Mucosa of gallbladder (tissue), 1 donor: ENCODE measurements at places on chromosomes 7 and 10.
A peak's percentile ranks its signal among the peaks of the same experiment; 100 is the strongest.

GRCh38 chr7:44071726-44072363, 6.5 kb upstream of the PGAM2 start:
- no peak for DNase-seq

GRCh38 chr10:77071001-77071511, 566.6 kb downstream of the KCNMA1 start:
- no peak for DNase-seq

DNA sequence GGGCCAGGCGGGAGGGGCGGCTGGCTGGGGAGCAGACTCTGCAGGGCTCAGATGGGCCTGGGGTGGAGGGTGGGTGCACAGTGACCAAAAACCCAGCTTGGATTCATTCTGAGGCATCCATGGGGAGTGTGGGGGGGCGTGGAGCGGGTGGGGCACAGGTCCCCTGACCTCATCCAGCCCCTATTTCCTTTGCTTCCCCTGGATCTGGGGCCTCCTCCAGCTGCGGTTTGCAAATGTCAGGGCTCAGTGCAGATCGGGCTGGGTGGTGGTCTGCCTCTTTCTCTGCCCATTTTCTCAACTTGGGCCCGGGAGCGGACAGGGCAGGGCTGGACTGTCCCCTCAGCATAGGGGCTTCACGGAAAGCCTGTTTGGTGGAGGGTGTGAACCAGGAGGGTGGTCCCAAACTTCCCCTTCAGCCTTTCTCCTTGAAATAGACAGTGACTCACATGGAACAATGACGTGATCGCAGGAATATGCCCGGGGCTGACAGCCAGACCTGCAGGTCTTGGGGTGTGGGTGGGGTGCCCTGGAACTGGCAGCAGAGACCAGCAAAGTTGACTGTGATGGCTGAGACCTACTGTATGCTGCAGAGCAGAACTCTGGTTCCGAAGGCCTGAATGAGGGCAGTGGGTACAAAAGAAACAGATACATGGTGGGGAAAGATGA, 72.9 kb upstream of the PODXL start:
- DNase-seq, result no peak

DNA sequence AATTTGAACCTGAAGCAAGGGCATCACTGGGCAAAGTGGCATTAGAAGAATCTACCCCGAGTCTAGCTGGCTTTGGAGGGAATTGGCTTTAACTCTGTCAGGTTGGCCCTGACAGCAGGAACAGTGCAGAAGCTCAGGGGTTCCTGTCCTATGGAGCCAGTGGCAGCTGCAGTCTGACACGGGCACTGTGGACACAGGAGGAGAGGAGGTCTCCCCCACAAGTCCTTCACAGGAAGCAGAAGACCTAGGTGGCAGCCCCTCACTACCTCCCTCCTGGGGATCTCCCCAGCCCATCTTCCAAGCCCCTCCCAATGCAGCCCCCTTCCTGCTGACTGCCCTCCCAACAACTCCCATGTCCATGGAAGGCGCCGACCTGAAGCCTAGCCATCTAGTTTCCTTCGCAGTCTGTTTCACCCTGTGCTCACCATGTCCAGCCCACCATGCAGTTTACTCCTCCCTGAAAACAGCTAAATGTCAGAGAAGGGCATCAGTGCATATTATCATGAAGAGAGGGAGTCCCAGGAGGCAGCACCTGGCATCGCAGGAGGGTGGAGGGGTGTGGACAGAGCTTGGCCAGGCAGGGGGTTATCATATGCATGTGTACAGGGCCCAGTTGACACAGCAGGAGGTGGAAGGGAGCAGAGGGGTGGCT, 17.9 kb upstream of the GDF10 start:
- no peak for DNase-seq

- DNase-seq, result peak; percentile 54
Measured at GRCh38 chr10:99532687-99533495, at the start of gene NKX2-3. Gene NKX2-3 (plus strand): TSS chr10:99532942. CDS start chr10:99533132, 190 bp downstream.

- DNase-seq, result peak; percentile 28
Measured at GRCh38 chr7:12942609-12943008, 255.2 kb downstream of the ARL4A start.

- DNase-seq, result peak; percentile 48
Measured at GRCh38 chr10:70508912-70509756, 30.6 kb downstream of the PALD1 start.

DNA sequence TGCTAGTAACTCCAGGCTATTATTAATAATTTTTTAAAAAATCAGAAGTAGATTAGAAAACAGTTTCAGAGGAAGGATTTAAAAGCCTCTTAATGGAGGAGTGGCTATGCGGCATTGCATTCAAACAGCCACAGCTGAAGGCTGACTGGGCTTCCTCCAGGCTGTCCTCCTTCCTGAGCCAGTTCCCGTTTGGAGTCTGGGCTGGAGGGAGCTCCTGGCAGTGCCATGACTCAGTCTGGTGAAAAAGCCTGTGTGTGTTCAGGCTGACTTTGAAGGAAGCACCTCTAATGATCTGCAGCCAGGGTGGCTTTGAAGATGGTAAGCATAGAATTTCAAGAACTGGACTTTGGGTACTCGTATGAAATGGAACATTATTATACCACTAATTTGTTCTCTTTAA, 134.6 kb downstream of the DPP6 start:
- DNase-seq, result no peak

DNA sequence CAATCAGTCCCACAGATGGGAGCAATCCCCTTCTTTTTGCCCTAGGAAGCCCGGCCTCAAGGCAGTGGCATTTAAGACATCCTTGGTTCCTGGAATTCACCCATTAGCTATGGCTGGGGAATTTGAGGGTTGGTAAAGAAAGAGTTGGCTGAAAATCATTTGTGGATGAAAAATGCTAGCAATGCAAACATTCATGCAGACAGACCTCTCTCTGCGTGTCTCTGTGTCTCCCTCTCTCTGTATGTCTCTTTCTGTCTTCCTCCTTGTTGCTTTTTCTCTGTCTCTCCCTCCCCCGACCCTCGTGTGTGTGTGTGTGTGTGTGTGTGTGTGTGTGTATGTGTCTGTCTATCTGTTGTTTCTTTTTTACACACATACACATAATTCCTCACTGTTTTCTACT, 19.4 kb downstream of the LDB3 start:
- DNase-seq, result no peak

DNA sequence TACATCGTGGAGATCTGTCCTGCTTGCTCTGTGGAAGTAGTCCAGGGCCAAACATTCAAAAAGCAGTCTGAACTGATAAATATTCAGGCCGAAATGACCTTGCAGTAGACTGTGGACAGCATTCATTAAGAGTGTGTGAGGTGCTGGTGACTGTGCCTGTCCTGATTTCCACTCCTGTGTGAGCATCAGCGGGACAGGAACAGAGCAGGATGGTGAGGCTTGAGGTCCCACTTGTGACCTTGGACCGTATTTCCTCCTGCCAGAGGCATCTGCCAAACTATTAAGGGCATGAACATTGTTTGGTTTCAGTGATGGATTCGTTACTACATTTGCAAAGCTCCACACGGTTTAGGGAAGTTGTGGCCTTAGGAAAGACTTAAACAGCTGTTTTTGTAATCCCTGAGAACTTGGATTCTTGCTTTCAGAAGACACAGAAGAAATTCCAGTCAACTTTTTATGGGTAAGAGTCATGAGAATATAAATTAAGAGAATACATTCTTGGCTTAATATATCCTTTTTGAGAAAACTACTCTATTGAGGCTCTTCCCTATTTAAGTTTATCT, 32.8 kb downstream of the CCNY start:
- no peak for DNase-seq

DNA sequence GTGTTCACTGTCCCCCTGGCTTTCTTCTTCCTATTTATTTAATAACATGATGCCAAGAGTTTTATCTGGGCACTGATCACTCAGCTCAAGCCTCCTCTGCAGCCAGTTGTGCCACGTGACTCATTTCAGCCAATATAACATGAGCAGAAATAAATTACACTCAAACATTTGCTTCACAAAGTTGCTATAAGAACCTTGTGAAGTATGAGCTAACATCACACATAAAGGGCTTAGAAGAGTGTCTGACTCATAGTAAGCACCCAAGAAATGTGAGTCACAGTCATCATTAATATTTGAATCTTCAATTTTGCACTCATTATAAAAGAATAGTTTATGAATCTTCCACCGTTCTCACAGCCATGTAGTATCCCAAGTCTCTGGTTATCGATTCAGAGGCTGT, 414.6 kb upstream of the NPVF start:
- DNase-seq, result no peak

GRCh38 chr10:101079874-101080273, 18.1 kb downstream of the KAZALD1 start:
- no peak for DNase-seq

DNA sequence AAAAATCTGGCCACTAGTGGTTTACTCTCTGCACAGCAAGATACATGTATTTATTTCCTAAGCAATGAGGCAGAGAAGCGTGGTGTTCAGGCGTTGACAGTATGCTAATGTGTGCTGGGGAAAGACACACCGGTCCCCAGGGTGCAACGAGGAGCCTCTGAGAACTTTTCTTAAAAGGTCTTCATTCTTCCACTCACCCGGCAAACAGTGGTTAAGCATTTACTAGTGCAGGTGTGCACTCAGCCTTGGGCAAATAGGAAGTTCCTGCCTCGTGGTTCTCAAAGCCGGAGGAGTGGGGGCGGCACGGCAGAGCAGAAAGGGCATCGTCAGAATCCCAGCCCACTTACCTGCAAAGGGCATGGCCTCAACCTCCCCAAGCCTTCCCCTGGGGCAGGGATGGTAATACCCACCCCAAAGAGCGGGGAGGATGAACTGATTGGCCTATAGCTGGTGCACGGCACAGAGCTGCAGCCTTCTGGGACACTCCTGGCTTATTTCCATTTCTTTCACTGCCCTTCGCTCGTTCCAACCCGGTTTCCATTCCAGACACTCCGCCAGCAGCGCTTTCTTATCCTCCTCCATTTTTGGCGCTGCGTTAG, 184.3 kb upstream of the CTBP2 start:
- DNase-seq, result peak; percentile 28

DNA sequence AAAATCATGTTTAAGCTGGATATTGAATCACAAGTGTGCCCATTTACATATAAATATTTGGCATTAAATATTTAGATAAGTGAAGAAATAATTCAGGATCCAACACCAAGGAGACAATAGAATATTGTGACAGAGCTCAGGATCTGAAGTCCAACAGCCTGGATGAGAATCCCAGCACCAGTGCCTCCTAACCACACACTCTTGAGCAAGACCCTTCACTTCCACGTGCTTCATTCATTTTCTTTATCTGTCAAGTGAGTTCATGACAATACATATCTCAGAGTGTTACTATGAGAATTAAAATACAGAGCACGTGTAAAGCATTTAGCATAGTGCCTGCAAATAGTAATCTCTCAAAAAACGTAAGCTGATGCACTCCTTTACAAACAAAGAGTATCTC, 78.4 kb upstream of the IKZF1 start:
- no peak for DNase-seq

- DNase-seq, result no peak
Measured at GRCh38 chr10:96456296-96456840, 57.4 kb downstream of the TLL2 start.

DNA sequence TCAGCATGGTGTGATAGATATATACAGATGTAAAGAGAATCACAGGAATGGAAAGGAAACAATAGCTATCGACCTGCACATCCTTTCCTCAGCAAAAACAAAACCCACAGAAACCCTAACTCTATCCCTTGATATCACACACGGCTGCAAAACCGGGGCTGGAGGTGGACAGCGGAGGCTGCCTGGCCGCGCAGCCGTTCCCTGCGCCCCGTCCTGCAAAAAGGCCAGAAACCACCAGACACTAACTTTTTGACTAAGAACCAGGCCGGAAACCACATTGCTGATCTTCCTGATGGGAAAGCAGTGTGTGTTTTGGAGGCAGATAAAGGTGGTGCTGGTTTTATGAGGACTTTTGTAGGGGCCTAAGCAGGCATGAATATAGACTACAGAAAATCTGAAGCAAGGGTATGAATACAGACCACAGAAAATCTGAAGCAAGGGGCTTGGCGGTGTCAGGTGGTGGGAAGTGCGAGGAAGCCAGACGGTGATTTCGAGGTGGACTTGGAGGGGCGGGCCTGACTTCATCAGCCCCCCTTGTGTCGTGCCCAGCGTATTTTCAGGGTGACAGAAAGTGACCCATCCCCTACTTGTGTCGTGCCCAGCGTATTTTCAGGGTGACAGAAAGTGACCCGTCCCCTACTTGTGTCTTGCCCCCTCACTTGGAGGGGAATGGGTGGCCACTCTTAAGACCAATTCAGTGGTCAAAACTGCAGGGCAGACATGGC, 123.3 kb downstream of the WDR37 start:
- DNase-seq, result no peak

DNA sequence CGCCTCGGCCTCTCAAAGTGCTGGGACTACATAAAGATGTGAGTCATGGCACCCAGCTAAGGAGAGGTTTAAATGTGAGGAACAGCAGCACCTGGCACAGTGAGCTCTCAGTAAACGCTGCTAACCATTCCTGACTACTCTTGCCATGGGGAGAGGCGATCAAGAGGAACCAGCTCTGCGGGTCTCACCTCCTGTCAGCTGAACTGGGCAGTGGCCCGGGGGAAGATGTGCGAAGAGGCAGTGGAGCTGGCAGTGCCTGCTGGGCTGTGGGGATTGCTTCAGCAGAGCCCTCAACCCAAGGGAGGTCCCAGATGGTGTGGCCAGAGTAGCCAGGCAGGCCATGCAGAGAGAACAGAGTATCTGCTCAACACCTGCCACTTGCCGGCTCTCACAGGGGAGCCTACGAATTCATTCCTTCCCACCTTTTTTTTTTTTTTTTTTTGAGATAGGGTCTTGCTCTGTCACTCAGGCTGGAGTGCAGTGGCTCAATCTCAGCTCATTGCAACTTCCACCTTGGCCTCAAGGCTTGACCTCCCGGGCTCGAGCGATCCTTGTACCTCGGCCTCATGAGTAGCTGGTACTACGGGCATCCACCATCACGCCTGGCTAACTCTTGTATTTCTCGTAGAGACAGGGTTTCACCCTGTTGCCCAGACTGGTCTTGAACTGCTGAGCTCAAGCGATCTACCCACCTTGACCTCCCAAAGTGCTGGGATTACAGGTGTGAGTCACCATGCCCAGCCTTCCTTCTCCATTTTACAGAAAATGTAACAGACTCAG, 6.8 kb downstream of the POLM start:
- DNase-seq, result no peak

GRCh38 chr7:74307738-74308505, 18.7 kb downstream of the CLIP2 start:
- no peak for DNase-seq

- DNase-seq, result no peak
Measured at GRCh38 chr10:9274206-9274755, 1219.8 kb downstream of the GATA3 start.

- DNase-seq, result peak; percentile 86
Measured at GRCh38 chr7:74240482-74240881, 13.7 kb downstream of the RFC2 start.
